Stomach (tissue), 19 donors: ENCODE measurements at places on chromosomes 2 and 18. TPM values are rescaled to one million over a fixed set of nuclear protein-coding genes. Genes with fewer than 3 reads are reported as not detected.

The RTKN gene
- total RNA-seq = 16.5 TPM

The PCBP1 gene
- 9.3 TPM for total RNA-seq

GRCh38 chr2:17306219-17306618 is 212.0 kb downstream of the RAD51AP2 start:
- no peak for DNase-seq

GRCh38 chr2:27965841-27966240 is 75.3 kb downstream of the BABAM2 start:
- DNase-seq = no peak

GRCh38 chr2:227462972-227463931 is 8.7 kb upstream of the AGFG1 start:
- DNase-seq = no peak

The ERFE gene
- not detected for total RNA-seq
